ENCODE measurements at places on chromosomes 5 and 9.

GRCh38 chr9:9612270-9612669, 1000.5 kb downstream of the PTPRD start:
- peak; percentile 55 for DNase-seq

GRCh38 chr9:81377320-81377719, 312.0 kb downstream of the TLE1 start:
- DNase-seq, result no peak

- DNase-seq, result no peak
These were observed 125.9 kb downstream of the SYK start for GRCh38 chr9:90927496-90927895.

- no peak for DNase-seq
These were observed 1.3 kb upstream of the NIPBL start for GRCh38 chr5:36875051-36875789.

- DNase-seq, result no peak
These were observed 44.8 kb upstream of the LHFPL2 start for GRCh38 chr5:78693339-78693738.

GRCh38 chr9:98784831-98785806, 11.2 kb downstream of the ANKS6 start:
- no peak for DNase-seq

- DNase-seq, result no peak
These were observed at the start of gene APBA1 for GRCh38 chr9:69671879-69672595. APBA1 (minus strand) TSS chr9:69672371.
